H9 (cell line): ENCODE measurements at places on chromosomes 1 and 21. TPM values are rescaled to one million over a fixed set of nuclear protein-coding genes. Genes with fewer than 3 reads are reported as not detected.

DNA sequence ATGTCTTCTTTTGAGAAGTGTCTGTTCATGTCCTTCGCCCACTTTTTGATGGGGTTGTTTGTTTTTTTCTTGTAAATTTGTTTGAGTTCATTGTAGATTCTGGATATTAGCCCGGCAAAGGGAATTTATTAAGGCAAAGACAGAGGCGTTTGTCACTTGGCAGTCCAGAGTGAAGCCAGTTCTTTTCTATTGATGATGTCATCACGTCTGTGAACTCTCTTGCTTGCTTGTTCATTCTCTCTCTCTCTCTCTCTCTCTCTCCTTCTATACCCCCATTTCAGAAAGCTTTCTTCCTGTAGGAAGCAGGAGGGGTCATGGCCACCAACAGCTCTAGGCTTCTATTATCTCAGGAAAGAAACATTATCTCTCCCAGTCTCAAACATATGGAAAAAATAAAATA lies 291.3 kb downstream of the OMA1 start:
- no peak for DNase-seq

- no peak for DNase-seq
Measured at GRCh38 chr21:38139380-38140168, 117.2 kb upstream of the KCNJ15 start.

DNA sequence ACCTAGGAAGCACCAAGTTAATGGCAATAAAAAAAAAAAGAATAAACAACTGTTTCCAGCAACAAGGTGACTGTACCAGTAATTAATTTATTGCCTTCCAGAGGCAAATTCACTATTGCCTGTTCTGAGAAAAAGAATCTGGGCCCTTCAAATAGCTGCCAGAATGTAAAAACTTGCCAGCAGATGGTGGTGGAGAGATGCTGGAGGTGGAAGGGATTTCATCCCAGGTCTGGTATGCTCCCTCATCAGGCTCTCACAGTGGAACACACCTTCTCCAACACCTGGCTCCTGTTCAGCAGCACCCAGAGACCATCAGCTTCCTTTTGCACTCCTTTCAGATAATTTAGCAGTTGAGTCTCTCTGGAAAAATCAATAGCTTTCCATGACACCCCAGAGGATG lies 792.9 kb upstream of the ADAMTS5 start:
- peak; percentile 24 for DNase-seq

DNA sequence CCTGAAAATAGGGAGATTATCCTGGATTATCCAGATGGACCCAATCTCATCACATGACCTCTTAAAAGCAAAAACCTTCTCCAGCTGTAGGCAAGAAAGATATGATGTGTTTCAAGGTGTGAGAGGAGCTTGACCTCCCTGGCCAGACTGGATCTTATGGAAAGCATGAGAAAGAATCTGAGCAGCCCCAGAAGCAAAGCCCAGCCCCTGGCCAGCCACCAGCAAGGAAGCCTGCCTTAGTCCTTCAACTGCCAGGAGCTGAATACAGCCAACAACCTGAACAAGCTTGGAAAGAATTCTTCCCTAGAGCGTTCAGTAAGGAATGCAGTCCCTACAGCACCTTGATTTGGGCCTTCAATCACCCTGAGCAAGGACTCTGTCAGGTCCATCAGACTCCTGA lies 375.0 kb upstream of the CHRM3 start:
- DNase-seq, result no peak

GRCh38 chr1:60898987-60899386 lies 183.4 kb upstream of the NFIA start:
- no peak for DNase-seq

The CD84 gene
- not detected in 2 replicates for total RNA-seq

- DNase-seq, result no peak
Measured at GRCh38 chr1:100921110-100921706, 25.3 kb downstream of the SLC30A7 start.

DNA sequence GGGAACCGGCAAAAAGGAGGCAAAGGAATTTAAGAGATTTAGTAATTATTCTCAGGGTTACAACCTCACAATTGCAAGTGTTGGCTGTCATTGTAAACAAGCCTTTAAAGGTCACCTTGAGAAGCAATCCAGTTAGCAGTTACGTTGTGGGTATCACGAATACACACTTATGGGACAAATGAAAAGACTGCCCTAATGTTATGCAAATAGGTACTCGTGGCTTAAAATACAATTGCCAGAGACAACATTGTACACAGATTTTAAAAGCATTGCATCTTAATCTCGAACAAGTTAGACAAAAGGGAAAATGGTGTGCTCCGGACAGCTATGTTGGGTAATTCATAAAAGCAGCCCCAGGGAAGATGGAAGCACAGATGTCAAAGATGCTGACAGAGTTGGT lies 120.5 kb upstream of the ZC3H12A start:
- no peak for DNase-seq

GRCh38 chr1:157819215-157819614 lies 705 bp downstream of the FCRL1 start:
- no peak for DNase-seq

GRCh38 chr1:96688767-96689166 lies 32.8 kb upstream of the PTBP2 start:
- peak; percentile 33 for DNase-seq

The PLA2G2A gene
- 6.2 and 7.1 TPM in 2 replicates for total RNA-seq

The KRTAP22-2 gene
- not detected in 2 replicates for total RNA-seq

GRCh38 chr1:41890825-41891198 lies 27.9 kb downstream of the HIVEP3 start:
- DNase-seq, result no peak

DNA sequence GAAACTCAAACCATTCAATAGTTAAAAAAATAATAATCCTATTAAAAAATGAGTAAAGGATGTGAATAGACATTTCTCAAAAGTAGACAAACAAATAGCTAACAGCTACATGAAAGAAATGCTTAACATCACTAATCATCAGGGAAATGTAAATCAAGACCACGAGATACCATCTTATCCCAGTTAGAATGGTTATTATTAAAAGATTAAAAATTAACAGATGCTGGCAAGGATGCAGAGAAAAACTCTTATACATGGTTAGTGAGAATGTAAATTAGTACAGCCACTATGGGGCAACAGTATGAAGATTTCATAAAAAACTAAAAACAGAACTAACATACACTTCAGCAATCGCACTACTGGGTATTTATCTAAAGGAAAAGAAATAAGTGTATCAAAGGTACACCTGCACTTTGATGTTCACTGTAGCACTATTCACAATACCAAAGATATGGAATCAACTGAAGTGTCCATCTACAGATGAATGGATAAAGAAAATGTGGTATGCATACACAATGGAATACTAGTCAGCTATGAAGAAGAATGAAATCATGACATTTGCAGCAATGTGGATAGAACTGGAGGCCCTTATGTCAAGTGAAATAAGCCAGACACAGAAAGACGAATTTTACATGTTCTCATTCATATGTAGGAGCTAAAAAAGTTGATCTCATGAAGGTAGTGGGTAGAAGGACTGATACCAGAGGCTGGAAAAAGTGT lies 117.9 kb downstream of the ACBD6 start:
- no peak for DNase-seq
